GM10248 (cell line): ENCODE measurements at places on chromosomes 4 and X.

DNA sequence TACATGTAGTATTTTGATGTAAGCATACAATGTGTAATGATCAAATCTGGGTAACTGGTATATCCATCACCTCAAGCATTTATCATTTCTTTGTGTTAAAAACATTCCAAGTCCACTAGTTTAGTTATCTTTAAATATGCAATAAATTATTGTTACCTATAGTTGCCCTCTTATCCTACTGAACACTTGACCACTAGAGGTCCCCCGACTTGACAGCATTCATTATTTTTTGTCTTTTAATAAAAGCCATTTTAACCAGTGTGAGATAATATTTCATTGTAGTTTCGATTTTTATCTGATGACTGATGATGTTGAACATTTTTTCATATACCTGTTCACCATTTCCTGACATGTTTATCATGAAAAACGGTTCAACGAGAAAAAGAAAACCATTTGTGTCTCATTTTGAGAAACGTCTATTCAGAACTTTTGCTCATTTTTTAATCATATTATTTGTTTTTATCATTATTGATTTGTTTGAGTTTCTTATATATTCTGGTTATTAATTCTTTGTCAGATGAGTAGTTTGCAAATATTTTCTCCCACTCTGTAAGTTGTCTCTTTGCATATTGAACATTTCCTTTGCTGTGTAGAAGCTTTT, 199.0 kb upstream of the CXXC4 start:
- no peak for DNase-seq

GRCh38 chr4:7539659-7540058, 104.9 kb upstream of the PSAPL1 start:
- no peak for DNase-seq

- DNase-seq: no peak
Measured at GRCh38 chrX:112746812-112747595, 67.3 kb upstream of the LHFPL1 start.

GRCh38 chrX:136525738-136526606, 6.0 kb upstream of the VGLL1 start:
- DNase-seq: no peak
